ENCODE measurements at places on chromosomes 13 and 19.

- DNase-seq, result no peak
Measured at GRCh38 chr13:26401578-26402021, 147.7 kb downstream of the CDK8 start.

GRCh38 chr13:44792096-44792495 lies 197.2 kb downstream of the NUFIP1 start:
- DNase-seq, result no peak

DNA sequence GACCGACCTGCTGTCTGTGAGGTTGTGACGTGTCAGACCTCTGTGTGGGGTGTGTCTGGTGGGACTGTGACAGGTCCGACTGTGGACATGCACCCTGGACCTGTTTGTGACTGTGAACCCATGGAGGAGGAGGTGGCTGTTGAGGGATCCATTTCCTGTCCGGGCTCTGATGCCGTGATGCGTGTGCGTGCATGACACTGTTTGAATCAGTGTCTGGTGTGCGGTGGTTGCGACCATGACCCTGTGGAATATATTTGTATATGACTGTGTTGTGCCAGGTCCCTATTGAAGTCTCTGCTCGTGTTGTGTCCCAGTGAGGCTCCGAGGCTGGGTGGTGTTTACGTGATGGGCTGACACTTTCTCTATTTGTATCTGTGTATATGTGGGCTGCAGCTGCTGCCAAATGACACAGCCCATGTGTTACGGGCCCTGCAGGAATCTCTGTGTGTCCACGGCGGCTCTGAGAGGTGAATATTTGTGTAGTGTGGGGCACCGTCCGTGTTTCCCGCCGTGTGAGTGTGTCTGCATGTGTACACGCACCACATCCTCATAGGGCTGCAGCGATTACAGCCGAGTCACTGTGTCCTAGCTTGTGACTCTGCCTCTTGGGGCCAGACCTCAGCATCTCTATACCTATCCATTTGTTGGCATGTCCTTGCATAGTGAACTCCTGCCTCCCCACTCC lies 18.3 kb downstream of the CCDC97 start:
- no peak for DNase-seq

DNA sequence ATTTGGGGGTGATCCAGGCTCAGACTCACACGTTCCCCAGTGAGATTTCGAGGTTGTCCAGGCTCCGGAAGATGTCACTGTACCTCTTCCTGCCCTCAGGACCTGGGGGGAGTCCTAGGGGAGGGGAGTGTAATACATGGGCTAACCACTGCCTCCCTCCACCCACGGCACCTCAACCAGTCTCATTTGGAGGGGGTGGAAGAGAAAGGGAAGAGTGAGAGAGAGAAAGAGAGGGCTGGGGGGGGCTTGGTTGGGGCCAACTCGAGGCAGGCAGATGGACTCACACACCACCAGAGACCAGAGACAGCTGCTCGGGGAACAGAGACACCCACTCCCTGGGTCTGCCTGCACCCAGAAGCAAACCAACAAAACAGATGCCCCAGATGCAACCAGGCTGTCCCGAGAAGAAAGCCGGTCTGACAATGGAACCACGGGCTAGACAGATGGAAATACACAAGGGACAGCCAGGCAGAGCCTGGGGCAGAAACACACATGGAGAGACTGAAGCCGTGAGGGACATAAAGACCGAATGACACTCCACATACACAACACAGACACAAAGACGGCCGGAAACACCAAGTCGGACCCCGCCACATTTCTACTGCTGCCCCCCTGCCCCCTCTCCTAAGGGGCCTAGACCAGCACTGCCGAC lies 825 bp downstream of the GMIP start:
- no peak for DNase-seq

DNA sequence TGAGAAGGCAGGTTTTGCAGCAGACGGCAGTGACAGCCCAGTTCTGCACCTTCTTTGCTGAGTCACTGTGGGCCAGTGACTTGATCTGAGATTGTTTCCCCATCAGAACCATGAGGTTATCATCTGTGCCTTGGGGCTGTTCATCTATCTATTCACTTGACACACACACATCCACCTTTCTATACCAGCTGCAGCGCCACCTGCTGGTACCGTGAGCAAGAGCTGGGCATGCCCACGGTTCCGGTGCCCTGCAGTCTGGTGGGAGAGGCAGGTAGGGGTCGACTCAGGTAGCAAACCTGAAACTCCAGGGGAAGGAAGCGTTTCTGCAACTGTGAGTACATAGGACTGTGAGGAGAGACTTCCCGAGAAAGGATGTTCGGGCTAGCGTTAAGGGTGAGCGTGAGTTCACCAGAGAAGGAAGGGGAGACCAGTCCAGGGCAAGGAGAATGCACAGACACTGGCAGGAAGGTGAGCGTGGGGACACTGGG lies 7.5 kb upstream of the LIN7B start:
- peak; percentile 33 for DNase-seq

DNA sequence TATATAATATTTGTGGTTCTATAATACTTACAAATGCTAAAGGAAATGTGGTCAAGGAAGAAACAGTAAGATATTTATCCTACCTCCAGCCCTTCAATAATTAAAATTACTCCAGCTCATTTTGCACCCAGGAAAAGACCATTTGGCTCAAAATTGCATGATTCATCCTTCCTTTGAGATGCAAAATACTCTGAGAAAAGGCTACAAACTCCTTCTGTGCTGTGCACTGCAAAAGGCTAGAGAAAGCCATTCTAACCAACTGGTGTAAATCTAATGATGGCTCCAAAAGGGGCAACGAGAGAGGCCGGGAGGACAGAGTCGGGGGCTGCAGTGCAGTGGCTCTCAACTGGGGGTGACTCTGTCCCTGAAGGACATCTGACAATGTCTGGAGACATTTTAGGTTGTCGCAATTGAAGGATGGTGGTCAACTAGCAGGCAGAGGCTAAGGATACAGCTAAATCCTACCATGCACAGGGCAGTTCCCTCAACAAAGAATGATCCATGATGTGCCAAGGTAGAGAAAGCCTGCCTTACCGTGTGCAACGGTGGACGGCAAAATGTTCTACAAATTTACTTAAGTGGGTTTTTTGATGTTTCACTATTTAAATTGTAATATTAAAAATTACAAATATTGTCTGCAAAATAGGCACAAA lies 32.6 kb downstream of the SLC7A1 start:
- no peak for DNase-seq

DNA sequence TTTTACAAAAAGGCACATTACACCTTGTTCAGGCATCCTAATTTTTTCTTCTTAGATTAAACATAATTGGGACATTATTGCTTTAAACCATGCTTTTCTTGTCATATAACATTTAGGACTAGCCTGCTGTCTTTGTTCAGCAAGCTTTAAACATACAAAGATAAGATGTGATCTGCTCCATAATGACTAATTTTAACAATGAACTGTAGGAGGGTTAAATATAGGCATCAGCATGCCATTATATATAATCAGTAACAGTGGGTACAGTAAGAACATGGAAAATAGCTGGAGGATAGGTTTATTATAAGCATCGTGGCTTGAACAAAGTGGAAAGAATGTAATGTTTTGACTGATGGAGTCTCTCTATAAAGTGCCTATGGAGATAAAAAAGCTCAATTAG lies 661.7 kb downstream of the SLITRK6 start:
- DNase-seq, result no peak

DNA sequence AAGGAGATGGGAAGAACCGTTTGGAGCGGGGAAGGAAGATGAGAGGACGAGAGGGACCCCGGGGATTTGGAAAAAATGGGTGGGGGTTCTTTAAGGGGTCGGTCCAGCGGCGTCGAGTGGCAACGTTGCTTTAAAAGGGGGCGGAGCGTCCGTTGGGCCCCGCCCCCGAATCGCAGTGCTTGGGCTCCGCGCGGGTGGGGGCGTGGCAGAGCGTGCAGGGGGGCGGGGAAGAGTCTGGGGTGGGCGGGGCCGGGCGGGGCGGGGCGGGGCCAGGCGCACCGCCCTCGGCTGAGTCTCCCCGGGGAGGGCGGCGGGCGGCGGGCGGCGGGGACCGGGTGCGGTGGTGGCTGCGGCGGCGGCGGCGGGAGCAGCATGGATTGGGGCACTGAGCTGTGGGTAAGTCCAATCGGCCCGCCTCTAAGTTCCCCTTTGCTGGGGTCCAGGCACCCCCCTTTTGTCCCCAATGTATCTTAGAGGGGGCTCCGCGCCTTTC lies at the start of gene TRIP10:
TRIP10 (plus strand) TSS at position 291 of the 493 bp plus-strand sequence; CDS start at position 373, 82 bp downstream.
- DNase-seq, result peak; percentile 80

DNA sequence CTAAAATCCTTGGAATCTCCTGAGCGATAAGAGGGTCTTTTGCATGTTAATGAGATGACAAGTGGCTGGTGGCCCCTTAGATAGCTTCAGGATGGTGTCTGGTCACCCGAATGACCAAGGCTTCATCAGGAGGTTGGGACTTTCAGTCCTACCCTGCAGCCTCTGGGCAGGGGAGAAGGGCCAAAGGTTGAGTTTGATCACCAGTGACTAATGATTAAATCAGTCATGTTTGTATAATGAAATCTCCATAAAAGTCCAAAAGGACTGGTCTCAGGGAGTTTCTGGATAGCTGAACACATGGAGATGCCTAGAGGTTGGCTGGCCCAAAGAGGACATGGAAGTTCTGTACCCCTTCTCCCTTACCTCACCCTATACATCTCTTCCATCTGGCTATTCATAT lies 316.2 kb downstream of the MTUS2 start:
- DNase-seq, result no peak

GRCh38 chr19:2514981-2515518 lies 39.1 kb downstream of the GADD45B start:
- no peak for DNase-seq

GRCh38 chr13:48494874-48495273 lies 38.0 kb downstream of the RCBTB2 start:
- no peak for DNase-seq

DNA sequence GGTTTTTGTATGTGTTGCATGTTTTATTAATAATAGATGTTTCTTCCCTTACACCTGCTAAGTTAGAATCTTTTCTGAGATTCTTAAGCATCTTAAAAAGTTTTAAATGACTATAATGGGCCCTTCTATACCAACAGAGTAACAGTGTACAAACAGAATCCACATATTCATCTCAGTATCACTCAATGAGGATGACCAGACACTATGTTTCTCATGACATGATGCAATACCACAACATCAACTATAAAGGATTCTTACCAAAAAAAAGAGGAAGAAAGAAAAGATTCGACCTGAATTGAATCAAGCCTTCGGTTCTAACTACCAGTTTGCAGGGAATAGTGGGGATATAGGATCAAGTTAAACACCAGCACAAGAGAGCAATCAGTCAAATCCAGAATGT lies 56.5 kb downstream of the INTS6 start:
- DNase-seq, result no peak

DNA sequence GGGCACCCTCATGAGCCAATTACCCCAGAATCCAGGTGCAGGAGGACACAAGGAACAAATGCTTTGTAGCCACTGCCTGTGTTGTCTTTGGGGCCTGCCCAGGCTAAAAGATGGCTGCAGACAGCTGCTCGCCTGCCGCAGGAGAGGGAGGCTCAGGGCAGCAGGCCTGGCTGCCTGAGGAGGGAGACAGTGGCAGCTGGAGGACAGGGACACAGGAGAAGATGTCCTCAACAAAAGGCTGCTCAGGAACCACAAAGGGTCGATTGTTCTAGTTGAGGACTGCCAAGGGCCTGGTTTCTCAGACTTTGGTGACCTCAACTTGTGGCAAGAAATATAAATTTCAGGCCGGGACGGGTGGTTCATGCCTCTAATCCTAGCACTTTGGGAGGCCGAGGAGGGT lies 7.6 kb downstream of the SIRT2 start:
- DNase-seq, result no peak

DNA sequence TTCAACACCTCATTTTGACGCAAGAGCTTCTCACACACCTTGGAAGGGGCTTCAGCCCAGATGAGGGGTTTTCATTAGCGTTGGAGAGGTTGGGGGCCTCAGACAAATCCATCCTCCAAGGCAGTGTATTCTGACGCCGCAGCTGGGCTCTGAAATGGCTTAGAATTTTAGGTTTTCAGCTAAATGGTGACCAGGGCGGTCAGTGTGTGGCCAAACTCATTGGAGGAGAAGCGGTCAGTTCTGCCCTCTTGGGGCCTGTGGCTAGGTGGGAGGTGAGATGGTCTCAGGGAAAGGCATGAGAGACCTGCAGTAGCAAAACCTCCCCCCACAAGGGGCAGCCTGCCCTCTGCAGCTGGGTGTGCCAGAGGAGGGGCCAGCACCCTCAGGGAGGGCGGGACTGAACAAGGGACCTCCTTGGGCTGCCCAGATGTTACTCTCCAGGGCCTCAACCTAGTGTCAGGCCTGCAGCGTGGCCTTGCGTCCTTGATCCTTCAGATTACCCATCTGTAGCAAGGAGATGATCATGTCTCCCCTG lies 155.8 kb downstream of the URI1 start:
- no peak for DNase-seq

- DNase-seq, result no peak
Measured at GRCh38 chr19:56133858-56134653, 7.0 kb upstream of the ZNF444 start.

DNA sequence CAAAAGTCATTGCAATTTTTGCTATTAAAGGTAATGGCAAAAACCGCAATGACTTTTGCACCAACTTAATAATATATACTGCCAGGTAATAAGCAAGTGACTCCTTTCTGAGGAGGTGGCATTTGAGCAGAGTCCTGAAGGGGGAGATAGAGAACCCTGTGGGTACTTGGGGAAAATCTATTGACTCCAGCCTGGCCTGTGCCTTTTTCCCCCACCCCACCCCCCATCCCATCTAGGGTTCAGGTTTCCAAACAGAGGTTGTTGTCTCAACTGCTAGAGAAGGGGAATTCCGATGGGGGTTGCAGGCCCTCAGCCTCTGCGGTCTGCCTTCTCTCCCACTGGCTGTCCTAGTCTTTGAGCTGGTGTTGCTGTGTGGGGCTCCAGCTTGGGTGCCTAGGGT lies 11.5 kb downstream of the S1PR2 start:
- no peak for DNase-seq

- no peak for DNase-seq
Measured at GRCh38 chr13:72864142-72865011, 82.4 kb downstream of the PIBF1 start.

DNA sequence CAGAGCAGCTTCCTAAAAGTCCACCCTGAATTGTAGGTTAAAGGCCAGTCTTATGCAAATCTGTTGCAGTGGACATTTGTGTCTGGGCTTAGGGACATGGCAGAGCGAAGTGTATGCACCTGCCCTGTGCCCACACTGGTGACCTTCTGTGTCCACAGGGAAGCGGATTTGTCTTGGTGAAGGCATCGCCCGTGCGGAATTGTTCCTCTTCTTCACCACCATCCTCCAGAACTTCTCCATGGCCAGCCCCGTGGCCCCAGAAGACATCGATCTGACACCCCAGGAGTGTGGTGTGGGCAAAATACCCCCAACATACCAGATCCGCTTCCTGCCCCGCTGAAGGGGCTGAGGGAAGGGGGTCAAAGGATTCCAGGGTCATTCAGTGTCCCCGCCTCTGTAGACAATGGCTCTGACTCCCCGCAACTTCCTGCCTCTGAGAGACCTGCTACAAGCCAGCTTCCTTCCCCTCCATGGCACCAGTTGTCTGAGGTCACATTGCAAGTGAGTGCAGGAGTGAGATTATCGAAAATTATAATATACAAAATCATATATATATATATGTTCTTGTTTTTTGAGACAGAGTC lies 25.5 kb downstream of the CYP2B6 start:
- no peak for DNase-seq

DNA sequence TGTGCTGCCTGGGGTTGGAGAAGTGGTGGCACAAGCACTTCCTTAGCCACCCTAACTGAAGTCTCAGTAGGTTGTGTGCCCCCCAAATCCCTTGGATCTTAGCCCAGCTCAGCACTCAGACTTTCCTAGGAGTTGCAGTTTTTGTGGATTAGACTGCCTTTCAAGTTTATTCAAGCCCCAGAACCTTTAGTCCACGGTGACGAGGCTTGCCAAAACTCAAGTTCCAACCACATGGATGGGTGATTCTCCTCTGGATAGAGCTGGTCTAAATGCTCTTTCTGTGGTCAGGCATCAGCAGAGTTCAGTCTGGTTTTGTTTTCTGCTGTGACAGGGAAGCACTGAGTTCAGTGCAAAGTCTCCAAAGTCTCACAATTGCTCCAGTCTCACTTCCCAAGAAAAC lies 2858.7 kb downstream of the PCDH9 start:
- no peak for DNase-seq
